Activated T-helper 2 cell treated with anti-CD3 and anti-CD28 coated beads, Interferon-gamma antibody, Interleukin-2, Interleukin-4, amounts not matched to agents 10 μg/mL and 5 μg/mL and 100 μg/mL, durations not matched to agents 14 hours and 24 hours and 36 hours (primary cell): ENCODE measurements at places on chromosomes 6 and 20. TPM values are rescaled to one million over a fixed set of nuclear protein-coding genes. Genes with fewer than 3 reads are reported as not detected.

GRCh38 chr6:31702819-31703716 is at the start of gene ABHD16A:
ABHD16A (minus strand) TSS chr6:31703324; CDS start chr6:31703281, 43 bp downstream.
- peak; percentile 96 for DNase-seq

The POU5F1 gene
- not detected in 2 replicates for total RNA-seq

- DNase-seq = no peak
Observed at GRCh38 chr6:13787137-13787536, 27.2 kb downstream of the MCUR1 start.

The NUDT3 gene
- 21.3 and 21.7 TPM in 2 replicates for total RNA-seq

GRCh38 chr6:164396071-164397047 is 913.0 kb downstream of the C6orf118 start:
- DNase-seq = no peak

DNA sequence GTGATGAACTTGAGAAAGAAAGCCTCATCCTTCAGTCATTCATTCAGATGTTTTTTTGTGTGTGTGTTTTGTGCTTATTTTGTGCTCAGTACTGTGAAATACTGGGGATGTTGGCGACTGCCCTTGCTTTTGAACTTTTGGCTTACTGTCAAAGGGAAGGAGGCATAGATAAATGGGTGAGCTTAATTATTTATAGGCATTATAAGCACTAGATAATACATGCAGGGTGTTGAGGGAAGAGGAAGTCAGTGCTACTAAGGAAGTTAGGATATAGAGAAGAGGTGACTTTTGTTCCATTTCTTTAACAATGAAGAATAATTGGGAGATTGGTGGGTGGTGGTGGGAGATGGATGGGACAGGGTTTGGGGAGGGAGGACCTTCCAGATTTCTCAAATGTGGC is 23.6 kb downstream of the XRN2 start:
- DNase-seq = no peak

GRCh38 chr20:21125072-21125848 is 622 bp upstream of the KIZ start:
- no peak for DNase-seq

DNA sequence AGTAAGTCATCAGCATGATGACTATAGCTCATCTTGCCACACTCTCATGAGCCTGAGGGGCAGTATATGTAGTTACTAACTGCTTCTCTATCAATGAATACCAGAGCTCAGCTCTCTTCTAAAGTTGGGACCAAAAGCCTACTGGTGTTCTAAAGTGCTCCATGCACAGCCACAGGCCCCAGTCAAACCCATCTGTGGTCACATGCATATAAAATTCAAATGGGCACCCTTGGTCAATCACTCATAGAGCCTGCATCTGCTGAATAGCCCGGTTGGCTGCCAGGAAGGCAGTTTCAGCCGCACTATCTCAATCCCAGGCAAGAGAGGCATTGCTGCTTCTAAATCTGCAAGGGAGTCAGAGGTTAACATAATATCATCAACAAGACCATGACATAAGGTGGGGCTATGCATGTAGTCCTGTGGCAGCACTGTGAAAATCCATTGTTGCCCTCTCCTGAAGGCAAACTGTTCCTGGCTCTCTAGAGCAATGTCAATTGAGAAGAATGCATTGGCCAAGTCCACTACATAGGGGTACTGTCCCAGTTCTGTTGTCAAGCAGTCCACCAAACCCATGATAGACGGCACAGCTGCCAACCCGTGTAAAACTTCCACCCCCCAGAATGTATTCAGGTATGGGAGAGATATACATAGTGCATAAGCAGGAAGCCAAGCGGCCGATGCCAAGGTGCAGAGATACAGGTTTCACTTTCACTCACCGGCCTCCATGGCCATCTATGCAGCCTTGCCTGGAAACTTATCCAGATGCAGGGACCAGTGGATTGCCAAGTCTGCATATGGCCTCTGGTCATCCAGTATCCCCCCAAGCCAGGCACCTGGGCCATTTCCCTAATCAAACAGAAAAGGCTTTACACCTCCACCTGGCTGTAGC is 76.2 kb downstream of the ALDH8A1 start:
- peak; percentile 12 for DNase-seq

- DNase-seq = no peak
Observed at GRCh38 chr6:104956731-104957294, at the start of gene LIN28B. LIN28B (plus strand) TSS chr6:104957107; CDS start chr6:104957251, 144 bp downstream.

DNA sequence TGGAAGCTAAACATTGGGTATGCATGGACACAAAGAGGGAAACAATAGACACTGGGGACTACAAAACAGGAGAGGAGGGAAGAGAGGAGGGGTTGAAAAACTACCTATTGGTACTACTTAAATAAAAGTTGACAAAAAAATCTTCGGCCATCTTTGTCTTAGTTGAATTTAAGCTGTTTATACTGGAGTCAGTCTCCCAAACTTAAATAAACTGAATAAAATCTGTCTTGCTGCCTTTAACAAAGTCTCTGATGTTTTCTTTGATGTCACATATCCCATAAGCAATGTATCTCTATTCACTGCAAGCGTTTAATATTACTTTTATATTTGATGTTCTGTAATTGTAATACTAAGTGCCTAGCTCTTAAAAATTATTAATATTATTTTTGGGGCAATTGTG is 409.2 kb upstream of the EPHA7 start:
- no peak for DNase-seq

DNA sequence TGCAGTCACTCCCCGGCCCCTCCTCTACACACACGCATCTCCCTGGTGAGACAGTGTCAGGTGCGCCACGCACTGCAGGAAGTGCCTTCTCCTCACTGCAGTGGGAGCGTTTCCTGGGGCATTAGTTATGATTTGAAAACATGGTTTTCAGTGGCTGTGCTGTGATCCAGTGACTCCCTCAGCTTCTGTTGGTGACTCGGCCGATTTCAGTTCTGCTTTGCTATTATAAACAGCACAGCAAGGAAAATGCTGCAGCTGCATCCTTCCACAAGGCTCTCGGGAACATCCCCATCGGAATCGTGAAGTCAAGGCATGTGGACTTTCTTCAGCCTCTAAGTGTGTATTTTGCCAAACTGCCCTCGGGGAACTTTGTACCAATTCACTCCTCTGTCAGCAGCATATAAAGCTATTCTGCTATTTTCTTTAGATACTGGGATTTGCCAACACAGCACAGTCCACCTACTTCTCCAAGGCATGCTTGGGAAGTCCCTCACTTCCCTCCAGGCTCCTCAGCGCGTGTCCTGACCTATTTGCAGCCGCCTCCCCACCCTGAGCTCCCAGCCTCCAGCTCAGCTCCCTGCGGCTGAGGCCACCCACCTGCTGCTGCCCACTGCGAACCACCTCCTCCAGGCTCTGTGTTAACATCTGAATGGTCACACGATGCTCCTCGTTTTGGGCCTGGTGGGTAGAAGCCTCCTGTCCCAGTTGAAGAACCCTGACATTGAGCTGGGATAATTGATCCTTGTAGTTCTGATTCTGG is 54.5 kb downstream of the GINS1 start:
- no peak for DNase-seq

GRCh38 chr6:73579851-73580246 is 59.0 kb upstream of the EEF1A1 start:
- DNase-seq = no peak

DNA sequence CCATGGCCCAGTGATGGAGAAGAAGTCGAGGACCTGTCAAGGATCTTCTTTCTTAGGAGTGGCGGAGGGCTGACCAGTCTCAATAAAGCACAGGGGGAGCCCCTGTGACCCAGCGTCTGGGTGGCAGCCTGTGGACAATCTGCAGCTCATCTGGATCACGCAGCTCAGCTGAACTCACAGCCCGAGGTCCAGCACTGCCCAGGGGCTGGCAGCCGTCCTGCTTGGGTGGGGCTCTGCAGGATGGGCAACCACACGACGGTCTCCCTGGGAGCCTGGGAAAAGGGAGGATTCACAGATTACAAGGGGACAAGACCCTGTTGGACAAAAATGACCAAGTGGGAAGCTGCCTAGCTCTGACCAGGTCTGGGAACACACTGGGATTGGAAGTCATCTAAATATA is 110.8 kb downstream of the MYLK4 start:
- no peak for DNase-seq

- DNase-seq = no peak
Observed at GRCh38 chr20:62368976-62369814, 2.1 kb upstream of the LAMA5 start.

DNA sequence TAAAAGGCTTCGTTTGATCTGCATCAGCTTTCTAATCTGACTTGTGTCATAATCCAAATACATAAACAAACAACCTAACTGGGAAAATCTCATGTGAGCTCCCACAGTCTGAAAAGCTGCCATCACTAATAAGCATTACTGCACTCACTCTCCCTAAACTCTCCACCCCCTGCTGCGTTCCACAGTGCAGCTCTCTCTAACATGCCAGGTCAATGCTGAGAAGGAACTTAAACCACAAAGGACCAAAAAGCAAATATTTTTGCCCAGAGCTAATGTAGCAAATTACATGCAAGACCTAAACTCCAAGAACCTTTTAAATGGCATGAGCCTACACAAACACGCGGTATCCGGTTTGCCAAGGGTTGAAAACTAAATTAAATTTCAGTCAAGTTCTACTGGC is 542.3 kb upstream of the JARID2 start:
- DNase-seq = no peak

The APCDD1L gene
- not detected in 2 replicates for total RNA-seq

The LATS1 gene
- total RNA-seq = 27.8 and 28.4 TPM in 2 replicates

- DNase-seq = no peak
Observed at GRCh38 chr20:20930500-20930899, 175.7 kb downstream of the LINC00237 start.

The HUS1B gene
- 1.6 and 1.8 TPM in 2 replicates for total RNA-seq

GRCh38 chr6:111552241-111552744 is 53.4 kb downstream of the TRAF3IP2 start:
- no peak for DNase-seq
